Bladder microvascular endothelial cell (primary cell): ENCODE measurements at places on chromosomes 7 and 10. TPM values are rescaled to one million over a fixed set of nuclear protein-coding genes. Genes with fewer than 3 reads are reported as not detected.

SFXN4 gene
- 9.4 and 10.2 TPM in 2 replicates for total RNA-seq

MYOF gene
- 145 and 254 TPM in 2 replicates for total RNA-seq

TET1 gene
- 0.16 and 0.69 TPM in 2 replicates for total RNA-seq

SLC29A4 gene
- 0.49 and 3.0 TPM in 2 replicates for total RNA-seq

SKIDA1 gene
- 0.94 and 0.97 TPM in 2 replicates for total RNA-seq

LBX1 gene
- total RNA-seq: not detected in 2 replicates

ZPBP gene
- not detected in 2 replicates for total RNA-seq

EN2 gene
- total RNA-seq: not detected in 2 replicates

PLEKHS1 gene
- total RNA-seq: not detected in 2 replicates

UCMA gene
- not detected in 2 replicates for total RNA-seq

SPRN gene
- total RNA-seq: not detected in 2 replicates

PHF14 gene
- 26.9 and 61.4 TPM in 2 replicates for total RNA-seq

THNSL1 gene
- 1.1 and 2.9 TPM in 2 replicates for total RNA-seq

CCT6A gene
- 190 and 230 TPM in 2 replicates for total RNA-seq

ATOH7 gene
- total RNA-seq: not detected in 2 replicates

LRIT1 gene
- total RNA-seq: not detected in 2 replicates

ZCCHC24 gene
- 2.3 and 3.5 TPM in 2 replicates for total RNA-seq

EBLN1 gene
- not detected in 2 replicates for total RNA-seq

ARMH3 gene
- 5.3 and 11.1 TPM in 2 replicates for total RNA-seq

EZH2 gene
- 11.0 and 15.9 TPM in 2 replicates for total RNA-seq

SUN3 gene
- total RNA-seq: not detected in 2 replicates

PYROXD2 gene
- 1.6 and 7.0 TPM in 2 replicates for total RNA-seq

CARD11 gene
- total RNA-seq: 0.32 and 6.5 TPM in 2 replicates

CYP51A1 gene
- 79.2 and 107 TPM in 2 replicates for total RNA-seq
